Pancreas (tissue), 10 donors: ENCODE measurements at places on chromosomes 3 and 15. TPM values are rescaled to one million over a fixed set of nuclear protein-coding genes. Genes with fewer than 3 reads are reported as not detected.

- H3K4me1 ChIP-seq: peaks cover 10% of the 10 kb centered on the region
- H3K4me3 ChIP-seq: no peak overlapping the region
- H3K36me3 ChIP-seq: no peaks in the 10 kb centered on the region
- DNase-seq: no peak
Measured at GRCh38 chr3:88000853-88001252, 58.0 kb downstream of the CGGBP1 start.

GRCh38 chr3:188573956-188574355 is 420.0 kb downstream of the LPP start:
- DNase-seq: no peak
- H3K4me3 ChIP-seq: no peak overlapping the region
- H3K27ac ChIP-seq: no peak overlapping the region
- H3K36me3 ChIP-seq: no peaks in the 10 kb centered on the region

GRCh38 chr3:81744366-81744765 is 17.1 kb downstream of the GBE1 start:
- no peaks in the 10 kb centered on the region for H3K27me3 ChIP-seq
- DNase-seq: no peak
- H3K27ac ChIP-seq: no peak overlapping the region
- H3K36me3 ChIP-seq: no peaks in the 10 kb centered on the region

DNA sequence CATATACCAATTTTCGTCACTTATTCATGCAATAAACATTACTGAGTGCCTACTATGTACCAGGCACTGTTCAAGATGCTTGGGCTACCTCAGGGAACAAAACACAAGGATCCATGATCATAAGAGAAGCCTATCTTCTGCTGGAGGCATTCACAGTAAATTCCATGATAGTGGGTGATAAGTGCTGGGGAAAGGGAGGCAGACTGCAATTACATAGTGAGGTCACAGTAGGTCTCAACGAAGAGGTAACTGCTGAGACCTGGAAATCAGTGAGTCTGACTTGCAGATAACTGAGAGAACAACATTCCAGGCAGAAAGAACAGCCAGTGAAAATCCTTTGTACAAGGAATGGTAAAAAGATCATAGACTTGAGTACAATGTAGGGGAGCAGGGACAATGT is 33.6 kb downstream of the RAF1 start:
- H3K27me3 ChIP-seq: no peaks in the 10 kb centered on the region
- no peaks in the 10 kb centered on the region for H3K36me3 ChIP-seq
- H3K4me3 ChIP-seq: no peak overlapping the region
- no peak for DNase-seq
- peaks cover 25% of the 10 kb centered on the region for H3K4me1 ChIP-seq
- peak overlapping the region; percentile 59 for H3K27ac ChIP-seq

- no peak overlapping the region for H3K27ac ChIP-seq
- no peak for DNase-seq
- H3K4me1 ChIP-seq: no peaks in the 10 kb centered on the region
- H3K27me3 ChIP-seq: no peaks in the 10 kb centered on the region
- no peaks in the 10 kb centered on the region for H3K36me3 ChIP-seq
Measured at GRCh38 chr3:135759651-135760050, 205.9 kb upstream of the PPP2R3A start.

- H3K27ac ChIP-seq: no peak overlapping the region
- H3K4me1 ChIP-seq: peaks cover 14% of the 10 kb centered on the region
- peaks cover 69% of the 10 kb centered on the region for H3K36me3 ChIP-seq
- no peaks in the 10 kb centered on the region for H3K27me3 ChIP-seq
Measured at GRCh38 chr15:90087454-90088154, 14.7 kb downstream of the IDH2 start.

DNA sequence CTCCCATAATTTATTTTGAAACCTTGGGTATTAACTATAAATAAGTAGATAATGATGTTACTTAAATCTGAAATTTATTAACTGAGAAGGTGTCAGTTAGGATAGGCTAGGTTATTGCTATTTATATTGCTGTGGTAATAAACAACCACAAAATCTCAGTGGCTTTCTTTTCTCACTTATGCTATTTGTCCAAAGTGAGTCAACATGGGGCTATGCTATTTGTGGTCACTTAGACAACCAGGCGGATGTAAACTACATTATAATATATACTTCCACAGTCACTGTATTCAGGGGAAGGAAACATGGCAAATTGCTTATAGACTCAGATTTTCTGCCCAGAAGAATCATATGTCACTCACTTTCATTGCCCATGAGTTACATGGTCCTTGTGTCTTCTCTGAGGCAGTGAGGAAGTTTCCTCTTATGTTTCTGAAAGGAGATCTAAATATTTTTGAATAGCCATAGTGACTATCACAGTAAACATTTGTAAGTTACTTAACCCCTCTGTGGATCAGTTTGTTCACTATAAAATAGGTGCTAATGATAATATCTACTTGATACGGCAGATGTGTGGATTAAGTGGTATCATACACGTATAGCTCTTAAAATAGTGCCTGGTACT is 19.8 kb downstream of the HMG20A start:
- no peak overlapping the region for H3K27ac ChIP-seq
- H3K36me3 ChIP-seq: no peaks in the 10 kb centered on the region
- H3K4me3 ChIP-seq: no peak overlapping the region
- peaks cover 17% of the 10 kb centered on the region for H3K4me1 ChIP-seq

- no peaks in the 10 kb centered on the region for H3K4me1 ChIP-seq
- no peaks in the 10 kb centered on the region for H3K27me3 ChIP-seq
- no peak overlapping the region for H3K27ac ChIP-seq
- H3K36me3 ChIP-seq: no peaks in the 10 kb centered on the region
Measured at GRCh38 chr15:77024273-77025082, 29.6 kb downstream of the PSTPIP1 start.

RTP1 gene
- total RNA-seq: not detected

- peak overlapping the region; percentile 78 for H3K4me3 ChIP-seq
- H3K27ac ChIP-seq: no peak overlapping the region
- no peaks in the 10 kb centered on the region for H3K27me3 ChIP-seq
- peak; percentile 82 for DNase-seq
- no peaks in the 10 kb centered on the region for H3K4me1 ChIP-seq
Measured at GRCh38 chr3:55488398-55489055, 1.4 kb upstream of the WNT5A start.

DNA sequence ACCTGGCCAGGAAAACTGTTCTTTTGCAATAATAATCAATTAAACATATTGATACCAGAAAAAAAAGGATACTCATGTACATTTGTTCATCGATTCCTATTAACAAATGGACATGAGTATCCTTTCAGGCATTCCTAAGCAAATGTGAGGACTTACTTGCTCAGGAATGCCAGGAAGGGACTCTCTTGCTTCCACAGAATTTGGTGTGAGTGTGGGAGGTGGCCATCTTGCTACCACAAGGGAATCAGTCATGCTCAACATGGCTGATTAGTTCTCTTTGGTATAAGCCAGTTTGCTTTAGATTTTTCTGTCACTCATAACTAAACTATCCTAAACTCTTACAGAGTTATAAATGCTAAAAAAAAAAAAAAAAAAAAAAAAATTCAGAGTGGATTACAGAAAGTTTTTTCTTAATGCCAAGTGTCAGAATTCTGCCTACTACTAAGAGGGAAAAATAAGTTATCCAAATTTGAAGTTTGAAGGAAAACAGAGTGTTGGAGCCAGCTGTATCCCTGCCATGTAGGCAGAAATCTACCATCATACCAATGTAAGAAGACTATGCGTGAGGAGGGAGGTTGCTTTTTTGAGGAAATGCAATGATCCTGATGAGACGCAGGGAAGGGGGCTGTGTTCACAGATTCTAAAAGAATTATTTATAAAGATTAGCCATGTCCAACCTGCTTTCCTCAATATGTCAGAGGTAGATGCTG is 98.7 kb downstream of the PLD1 start:
- no peak overlapping the region for H3K27ac ChIP-seq
- no peaks in the 10 kb centered on the region for H3K36me3 ChIP-seq

GRCh38 chr3:150309557-150309956 is 98.5 kb upstream of the TSC22D2 start:
- DNase-seq: no peak
- peaks cover 6% of the 10 kb centered on the region for H3K4me1 ChIP-seq
- H3K4me3 ChIP-seq: no peak overlapping the region
- no peaks in the 10 kb centered on the region for H3K27me3 ChIP-seq
- H3K27ac ChIP-seq: no peak overlapping the region

DNA sequence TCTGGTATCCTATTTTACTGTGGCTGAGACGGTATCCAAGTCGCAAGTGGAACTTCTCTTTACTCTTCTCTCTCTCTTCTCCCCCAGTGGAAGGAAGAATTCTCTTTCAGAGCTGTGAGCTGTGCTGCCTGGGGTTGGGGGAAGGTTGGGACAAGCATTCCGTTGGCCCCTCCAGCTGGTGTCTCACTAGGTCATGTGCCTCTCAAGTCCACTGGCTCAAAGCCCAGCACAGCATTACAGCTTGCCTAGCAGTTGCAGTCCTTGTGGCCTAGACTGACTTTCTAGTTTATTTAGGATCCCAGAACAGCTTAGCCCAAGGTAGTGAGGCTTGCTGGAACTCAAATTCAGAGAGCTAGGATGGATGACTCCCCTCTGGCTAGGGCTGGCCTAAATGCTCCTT is 76.1 kb upstream of the SPATA16 start:
- no peaks in the 10 kb centered on the region for H3K4me1 ChIP-seq
- no peak for DNase-seq
- no peak overlapping the region for H3K4me3 ChIP-seq
- no peaks in the 10 kb centered on the region for H3K27me3 ChIP-seq
- H3K27ac ChIP-seq: no peak overlapping the region

SPATA12 gene
- total RNA-seq: not detected

LPP gene
- total RNA-seq: 61.1 TPM

ADGRG7 gene
- total RNA-seq: not detected

- no peaks in the 10 kb centered on the region for H3K4me1 ChIP-seq
- H3K4me3 ChIP-seq: no peak overlapping the region
- DNase-seq: no peak
- H3K36me3 ChIP-seq: no peaks in the 10 kb centered on the region
- H3K27me3 ChIP-seq: no peaks in the 10 kb centered on the region
Measured at GRCh38 chr3:115384381-115384780, 237.3 kb upstream of the ZBTB20 start.

GRCh38 chr3:140763532-140763931 is 85.7 kb downstream of the TRIM42 start:
- DNase-seq: no peak
- no peak overlapping the region for H3K27ac ChIP-seq
- H3K4me1 ChIP-seq: no peaks in the 10 kb centered on the region
- H3K36me3 ChIP-seq: no peaks in the 10 kb centered on the region
- no peak overlapping the region for H3K4me3 ChIP-seq
- no peaks in the 10 kb centered on the region for H3K27me3 ChIP-seq

GRCh38 chr3:152276681-152277080 is 8.0 kb downstream of the MBNL1 start:
- no peaks in the 10 kb centered on the region for H3K36me3 ChIP-seq
- H3K4me3 ChIP-seq: no peak overlapping the region
- H3K27me3 ChIP-seq: no peaks in the 10 kb centered on the region
- H3K4me1 ChIP-seq: peaks cover 54% of the 10 kb centered on the region

CISH gene
- 11.0 TPM for total RNA-seq

DZIP1L gene
- 8.1 TPM for total RNA-seq

DNA sequence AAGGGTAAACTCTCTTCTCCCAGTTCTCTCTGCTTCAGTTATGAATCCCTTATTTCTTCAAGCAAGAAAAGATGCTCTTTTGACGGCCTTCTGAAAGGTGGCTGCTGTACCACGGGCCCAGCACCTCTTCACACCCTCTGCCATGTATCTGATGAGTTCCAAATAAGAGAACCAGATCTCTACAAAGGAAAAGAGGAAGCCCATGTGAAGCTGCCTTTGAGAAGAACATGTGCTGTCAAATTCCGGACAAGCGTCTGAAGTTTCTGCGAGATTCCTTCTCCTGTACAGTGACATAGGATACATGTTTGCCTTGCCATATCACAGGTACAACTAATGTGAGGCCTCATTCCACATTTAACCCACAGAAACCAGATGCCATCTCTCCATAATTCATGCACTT is 59.2 kb downstream of the SH3BP5 start:
- no peaks in the 10 kb centered on the region for H3K36me3 ChIP-seq
- H3K27ac ChIP-seq: no peak overlapping the region
- no peaks in the 10 kb centered on the region for H3K27me3 ChIP-seq

GRCh38 chr15:79341396-79341795 is 30.5 kb downstream of the TMED3 start:
- H3K27ac ChIP-seq: no peak overlapping the region
- DNase-seq: no peak
- H3K4me1 ChIP-seq: no peaks in the 10 kb centered on the region
- H3K27me3 ChIP-seq: no peaks in the 10 kb centered on the region
